ENCODE measurements at places on chromosomes 16 and 17.

GRCh38 chr17:27855454-27855853 lies 37.7 kb downstream of the LYRM9 start:
- no peak for DNase-seq

GRCh38 chr16:51374346-51374745 lies 223.3 kb upstream of the SALL1 start:
- no peak for DNase-seq

DNA sequence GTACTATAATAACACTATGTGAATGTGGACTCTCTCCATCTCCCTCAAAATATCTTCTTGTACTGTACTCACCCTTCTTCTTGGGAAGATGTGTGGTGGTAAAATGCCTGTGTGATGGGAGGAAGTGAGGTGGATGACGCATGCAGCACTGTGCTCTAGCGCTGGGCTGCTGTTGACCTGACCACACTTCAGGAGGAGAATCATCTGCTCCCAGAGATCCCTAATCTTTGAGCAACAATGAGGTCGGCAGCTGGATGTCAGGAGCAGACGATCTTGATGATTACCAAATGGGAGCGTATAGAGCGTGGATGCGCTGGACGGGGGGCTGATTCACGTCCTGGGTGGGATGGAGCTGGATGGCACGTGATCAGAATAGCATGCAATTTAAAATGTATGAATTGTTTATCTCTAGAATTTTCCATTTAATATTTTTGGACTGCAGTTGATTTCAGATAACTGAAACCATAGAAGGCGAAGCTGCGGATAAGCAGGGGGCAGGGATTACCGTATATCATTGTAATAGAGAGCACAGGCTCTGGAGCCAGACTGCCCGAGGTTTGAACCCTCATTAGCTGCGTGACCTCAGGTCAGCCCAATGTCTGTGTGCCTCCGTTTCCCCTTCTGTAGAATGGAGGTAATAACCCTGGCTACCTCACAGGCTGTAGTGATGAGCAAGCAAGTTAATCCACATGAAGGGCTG lies 23.7 kb upstream of the CYLD start:
- DNase-seq = no peak

DNA sequence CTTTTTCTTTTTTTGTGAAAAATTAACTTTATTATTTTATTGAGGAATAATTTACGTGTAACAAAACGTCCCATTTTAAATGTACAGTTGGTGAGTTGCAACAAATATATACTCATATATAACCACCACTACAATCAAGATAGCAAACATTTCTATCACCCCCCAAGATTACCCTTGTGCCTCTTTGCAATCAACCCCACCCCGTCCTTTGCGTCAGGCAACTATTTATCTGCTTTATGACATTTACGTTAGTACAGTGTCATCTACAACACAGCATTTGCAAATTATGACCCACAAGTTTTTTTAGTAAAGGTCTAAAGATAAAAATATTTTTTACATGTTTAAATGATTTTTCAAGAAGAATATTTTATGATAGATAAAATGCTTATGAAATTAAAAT lies 485.6 kb upstream of the SOX9 start:
- DNase-seq = no peak

DNA sequence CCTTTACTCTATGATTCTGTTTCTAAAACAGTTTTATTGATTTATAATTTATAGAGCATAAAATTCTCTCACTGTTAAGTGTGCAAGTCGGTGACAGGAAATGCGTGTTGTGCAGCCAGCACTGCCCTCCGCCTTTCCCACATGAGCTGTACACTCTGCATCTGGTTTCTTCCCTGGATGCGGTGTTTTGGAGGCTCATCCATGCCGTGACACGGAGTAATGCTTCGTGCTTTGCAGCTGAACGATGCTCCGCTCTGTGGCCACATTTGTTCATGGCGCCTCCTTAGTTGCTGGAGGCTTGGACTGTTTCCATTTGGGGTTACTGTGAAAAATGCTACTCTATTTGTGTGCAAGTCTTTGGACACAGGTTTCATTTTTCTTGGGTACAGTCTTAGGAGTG lies 7.2 kb upstream of the IGFALS start:
- DNase-seq = no peak

DNA sequence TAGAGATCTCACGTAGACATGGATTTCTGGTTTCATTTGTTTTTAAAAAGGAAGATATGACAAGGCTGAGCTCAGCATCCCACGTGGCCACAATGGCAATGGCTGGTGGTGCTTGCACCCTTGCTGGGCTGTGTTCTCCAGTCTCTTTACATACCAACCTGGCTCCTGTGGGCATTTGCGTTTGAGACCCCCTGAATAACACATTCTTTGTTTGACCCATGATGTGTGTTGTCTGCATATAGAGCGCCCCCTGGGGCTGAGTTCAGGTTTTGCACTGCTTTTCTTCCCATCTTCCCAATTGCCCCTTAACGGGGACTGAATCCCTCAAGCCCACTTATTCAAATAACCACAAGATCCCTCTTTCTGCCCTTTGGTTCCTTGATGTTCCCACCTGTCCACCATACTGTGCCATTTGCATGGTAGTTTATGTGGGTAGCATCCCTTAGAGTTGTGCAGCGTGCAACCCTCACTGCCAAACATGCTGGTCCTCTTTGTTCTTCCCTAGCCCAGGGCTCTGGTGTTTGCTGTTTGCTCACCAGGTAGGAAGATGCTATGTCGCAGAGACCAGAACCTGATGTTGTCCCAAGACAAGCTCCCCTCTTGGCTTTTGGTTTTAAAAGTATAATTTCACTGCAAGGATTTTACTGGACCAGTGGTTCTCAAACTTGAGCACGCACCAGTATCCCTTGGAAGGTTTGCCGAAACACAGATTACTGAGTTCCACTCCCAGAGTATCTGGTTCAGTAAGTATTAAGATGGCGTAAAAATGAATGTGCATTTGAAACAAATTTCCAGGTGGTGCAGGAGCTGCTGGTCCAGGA lies 38.5 kb upstream of the NKD1 start:
- DNase-seq = no peak

DNA sequence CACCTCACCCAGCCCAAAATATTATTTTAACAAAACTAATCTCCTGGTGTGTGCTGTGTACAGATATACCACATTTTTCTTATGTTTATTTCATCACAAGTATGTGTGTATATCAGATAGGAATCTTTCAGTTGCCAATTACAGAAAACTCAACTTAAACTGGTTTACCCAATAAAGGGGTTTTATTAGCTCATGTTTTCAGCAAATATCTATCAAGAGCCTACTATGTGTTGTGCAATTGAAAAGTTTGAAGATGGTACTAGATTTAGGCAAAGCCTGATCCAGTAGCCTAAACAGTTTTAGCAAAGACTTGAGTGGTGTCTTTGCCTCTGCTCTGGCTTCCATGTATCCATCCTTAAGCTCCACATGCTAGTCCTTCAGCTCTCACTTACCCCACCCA lies 45.1 kb upstream of the LYRM9 start:
- no peak for DNase-seq

DNA sequence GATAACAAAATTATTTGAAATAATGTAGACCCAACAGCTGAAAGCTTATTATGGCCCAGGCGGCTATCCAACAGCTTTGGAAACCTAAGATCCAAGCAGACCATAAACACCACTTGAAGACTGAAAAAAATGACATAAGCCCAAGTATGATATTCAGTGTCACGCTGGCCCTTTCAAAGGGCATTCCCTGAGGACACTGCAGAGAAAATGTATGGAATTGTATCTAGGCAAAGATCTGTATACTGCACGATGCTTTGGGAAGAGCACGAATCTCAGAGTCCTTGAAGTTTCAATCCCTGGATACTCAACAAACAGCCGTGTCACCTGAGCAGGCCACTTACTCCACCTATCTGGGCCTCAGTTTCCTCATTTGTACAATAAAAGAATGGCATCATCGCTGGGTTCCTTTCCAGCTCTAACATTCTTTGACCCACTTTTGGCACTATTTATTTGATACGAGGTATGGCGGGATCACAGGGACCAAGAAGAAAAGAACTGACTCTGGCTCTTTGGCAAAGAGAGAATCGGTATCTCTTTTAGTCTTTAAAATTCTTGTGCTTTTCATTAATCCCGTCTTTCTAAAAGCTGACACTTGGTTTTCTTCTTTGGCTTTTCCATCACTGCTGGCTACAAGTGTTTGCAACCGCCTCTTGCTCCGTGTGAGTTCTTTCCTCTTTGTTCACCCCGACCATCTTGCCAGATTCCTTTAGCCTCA lies 1.2 kb downstream of the STAT5B start:
- no peak for DNase-seq

- DNase-seq = peak; percentile 56
These were observed 486 bp downstream of the SYT17 start for GRCh38 chr16:19168371-19169081.

- DNase-seq = no peak
These were observed 5.2 kb upstream of the EIF1 start for GRCh38 chr17:41683441-41684007.

DNA sequence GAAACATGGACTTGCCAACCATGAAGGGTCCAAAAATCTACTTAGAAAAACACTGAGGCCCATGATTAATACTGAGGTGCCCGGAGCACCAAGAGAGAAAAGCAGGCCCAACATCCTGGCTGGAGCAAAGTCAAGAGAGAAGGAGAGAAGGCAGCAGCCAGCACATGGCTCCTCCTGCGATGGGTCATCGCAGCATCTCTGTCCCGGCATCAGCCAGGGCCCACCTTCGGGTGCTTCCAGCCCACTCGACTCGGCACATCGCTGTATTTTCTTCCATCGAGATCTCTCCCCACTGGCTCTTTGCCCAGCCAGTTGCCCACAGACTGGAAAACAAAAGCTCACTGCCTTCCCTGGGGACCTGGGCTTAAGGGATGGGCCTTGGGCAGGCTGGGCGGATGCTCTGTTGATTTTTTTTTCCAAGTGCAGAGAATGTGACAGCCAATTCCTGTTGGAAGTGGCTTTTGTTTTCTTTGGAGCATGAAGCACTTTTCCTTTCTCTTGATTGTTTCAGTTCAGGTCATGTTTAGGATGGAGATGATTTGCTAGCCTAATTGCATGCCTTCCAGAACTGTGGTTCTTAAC lies 58.1 kb downstream of the CYB5B start:
- DNase-seq = peak; percentile 68

GRCh38 chr17:78723001-78723796 lies 58.9 kb downstream of the CYTH1 start:
- DNase-seq = peak; percentile 92

- DNase-seq = no peak
These were observed 1.2 kb downstream of the UBALD2 start for GRCh38 chr17:76266244-76266938.

DNA sequence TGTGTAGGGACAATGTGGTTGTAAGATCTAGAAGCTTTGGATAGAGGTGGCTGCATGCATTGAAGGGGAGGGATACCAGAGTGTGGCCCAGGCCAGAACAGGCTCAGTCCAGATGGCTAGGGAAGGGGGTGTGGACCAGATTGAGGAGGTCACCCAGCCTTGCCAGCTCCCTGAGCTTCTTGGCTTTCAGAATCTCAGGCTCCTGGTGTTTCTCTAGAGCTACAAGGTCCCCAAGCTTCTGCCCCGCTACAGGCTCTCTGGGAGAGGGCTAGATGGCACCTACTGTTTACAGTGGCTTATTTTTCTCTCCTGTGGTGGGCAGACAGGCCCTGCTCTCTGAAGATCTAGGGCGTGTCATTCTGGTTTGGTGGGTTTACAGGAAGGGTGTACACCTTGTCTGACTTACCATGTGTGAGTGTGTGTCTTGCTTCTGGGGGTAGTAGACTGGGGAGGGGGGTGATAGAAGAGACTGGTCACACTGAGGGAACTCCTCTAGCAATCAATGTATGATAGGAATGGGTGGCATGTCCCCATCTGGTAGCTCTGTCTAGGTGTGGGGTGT lies 1.1 kb downstream of the RARA start:
- DNase-seq = peak; percentile 39

DNA sequence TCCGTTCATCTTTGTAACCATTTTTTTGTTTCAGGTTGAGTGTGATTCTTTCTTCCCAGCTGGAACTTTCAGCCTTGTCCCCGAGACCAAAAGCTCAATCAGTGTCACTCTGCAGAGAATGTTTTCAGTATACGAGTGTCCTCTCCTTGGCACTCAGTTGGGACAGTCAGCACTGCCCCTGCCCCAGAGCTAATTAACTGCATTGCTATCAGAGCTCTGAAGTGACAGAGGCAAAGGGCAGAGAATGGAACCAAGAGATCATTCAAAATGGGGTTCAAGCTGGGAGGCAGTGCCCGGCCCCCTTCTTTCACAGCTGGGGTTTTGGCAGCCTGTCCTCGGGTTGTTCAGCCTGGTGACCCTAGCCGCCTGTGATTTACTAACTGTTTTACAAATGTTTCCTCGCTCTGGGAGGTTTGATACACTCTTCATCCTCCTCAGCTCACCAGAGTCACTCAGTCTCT lies 195.9 kb upstream of the TBX2 start:
- no peak for DNase-seq

DNA sequence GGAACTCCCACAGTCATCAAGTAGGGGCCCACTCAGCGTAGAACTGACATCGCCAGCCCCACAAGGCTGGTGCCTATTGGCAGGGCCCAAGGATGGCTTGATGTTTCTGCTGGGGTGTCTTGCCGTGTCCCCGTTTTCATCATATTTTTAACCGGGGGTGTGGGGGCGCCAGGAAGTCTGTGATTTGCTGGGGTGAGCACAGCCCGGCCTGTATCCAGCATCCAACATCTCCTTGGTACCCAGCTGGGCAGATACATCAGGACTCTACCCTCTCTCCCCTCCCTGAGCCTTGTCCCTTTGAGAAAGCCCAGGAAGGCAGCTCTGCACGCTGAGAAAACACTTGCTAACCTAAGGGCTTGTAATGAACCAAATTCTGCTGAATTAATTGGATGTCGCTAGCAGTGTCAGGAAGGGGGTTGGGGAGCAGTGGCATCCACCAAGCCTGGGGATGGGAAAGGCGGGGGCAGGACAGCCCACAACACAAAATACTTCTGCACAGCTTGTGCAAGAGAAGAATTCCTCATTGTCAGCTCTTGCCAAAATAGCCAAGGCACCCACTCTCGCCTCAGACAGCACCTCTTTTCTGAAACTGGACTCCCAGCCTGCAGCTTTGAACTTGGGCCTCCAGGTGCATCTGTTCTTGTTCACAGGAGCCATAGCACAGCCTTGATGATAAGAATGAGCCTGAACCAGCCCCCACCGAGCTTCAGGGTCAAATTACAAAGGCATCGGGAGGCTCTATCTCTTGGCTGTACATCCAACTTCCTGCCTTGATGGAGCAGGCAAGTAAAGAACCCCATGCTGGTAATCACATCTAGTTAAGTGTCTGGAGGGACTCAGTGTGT lies 63.7 kb upstream of the LYRM9 start:
- DNase-seq = no peak

GRCh38 chr16:48617104-48617705 lies 7.2 kb upstream of the N4BP1 start:
- DNase-seq = no peak

DNA sequence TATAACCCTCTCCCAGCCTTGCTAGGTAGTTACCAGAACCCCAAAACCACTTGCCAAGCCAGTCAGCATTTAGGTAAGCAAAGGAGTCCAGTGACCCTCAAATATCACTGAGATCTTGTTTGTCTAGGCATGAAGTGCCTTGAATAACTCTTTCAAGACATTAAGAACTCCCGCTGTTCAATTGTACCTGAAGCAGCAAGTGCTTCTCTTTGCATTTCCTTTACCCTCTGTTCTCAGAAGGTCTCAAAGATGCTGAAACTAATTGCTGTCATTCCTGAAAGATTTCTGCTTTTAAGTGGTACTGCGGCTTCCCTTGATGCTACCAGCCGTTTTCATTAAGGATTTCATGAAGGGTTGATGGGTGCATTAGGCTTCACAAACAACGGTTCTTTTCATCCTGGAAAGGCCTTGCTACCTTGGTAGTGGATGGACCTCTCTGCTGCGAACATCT lies 142.7 kb downstream of the PITPNC1 start:
- no peak for DNase-seq

- no peak for DNase-seq
These were observed 190.7 kb downstream of the KATNIP start for GRCh38 chr16:27740496-27741201.

- no peak for DNase-seq
These were observed 55.9 kb downstream of the IRX6 start for GRCh38 chr16:55379876-55380390.
